ENCODE measurements at places on chromosomes 5 and 9.

- DNase-seq, result no peak
Observed at GRCh38 chr9:119029886-119030285, 339.3 kb downstream of the BRINP1 start.

- DNase-seq, result no peak
Observed at GRCh38 chr9:122201641-122202040, 27.1 kb downstream of the LHX6 start.

DNA sequence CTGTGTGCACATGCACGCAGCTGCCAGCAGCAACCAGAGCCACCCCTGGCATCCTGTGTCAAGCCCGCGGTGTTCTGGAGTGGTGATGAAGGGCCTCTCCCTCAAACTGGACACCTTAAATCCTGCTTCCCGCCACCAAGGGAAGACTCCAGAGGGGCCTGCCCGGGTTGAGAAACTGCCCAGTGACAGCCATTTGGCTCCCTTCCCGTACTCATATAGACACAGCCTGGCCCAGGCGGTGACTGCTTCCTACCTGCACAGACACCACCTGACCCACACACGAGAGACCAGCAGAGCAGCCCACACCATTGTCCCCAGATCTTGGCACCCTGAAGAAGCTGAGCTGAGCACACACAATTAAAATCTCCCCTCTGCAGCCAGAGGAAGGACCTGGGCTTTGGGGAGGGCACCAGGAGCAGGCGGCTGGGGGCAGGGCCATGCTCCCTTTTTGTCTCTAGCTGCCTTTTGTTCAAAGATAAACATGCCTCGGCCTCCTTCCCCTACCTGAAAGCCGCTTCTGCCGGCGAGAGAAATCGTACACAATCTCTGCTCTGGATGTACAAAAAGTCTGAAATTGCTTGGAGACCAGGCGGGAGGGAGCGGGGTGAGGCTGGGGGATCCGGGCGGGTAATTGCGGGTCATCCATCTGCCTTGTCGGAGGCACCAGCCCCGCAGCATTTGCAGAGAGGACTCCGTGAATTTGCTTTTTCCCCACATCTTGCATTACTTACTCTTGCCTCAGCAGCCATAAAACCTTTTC, 78.4 kb downstream of the TSPAN17 start:
- DNase-seq, result no peak

GRCh38 chr5:160521392-160521663, 99.7 kb downstream of the PTTG1 start:
- no peak for DNase-seq

GRCh38 chr9:16434526-16434925, 435.9 kb downstream of the BNC2 start:
- no peak for DNase-seq

DNA sequence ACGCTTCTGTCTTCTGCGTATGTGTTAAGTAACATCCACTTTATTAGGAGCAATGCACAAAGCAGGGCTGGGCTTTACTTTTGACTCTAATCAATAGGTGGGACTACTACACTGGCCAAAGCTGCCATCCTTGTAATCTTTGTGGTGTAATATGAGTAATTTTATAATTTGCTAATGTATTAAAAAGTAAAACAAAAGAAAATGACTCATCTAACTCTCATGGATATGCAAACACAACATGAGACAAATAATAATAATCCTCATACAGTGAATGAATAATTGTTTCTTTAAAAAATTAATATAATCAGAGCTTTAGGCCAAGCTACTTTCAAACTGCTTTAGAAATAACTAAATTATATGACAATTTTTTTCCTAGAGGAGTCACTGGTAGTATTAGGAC, 90.7 kb downstream of the NR3C1 start:
- no peak for DNase-seq

- no peak for DNase-seq
Observed at GRCh38 chr9:68876681-68877080, 137.2 kb downstream of the PRKACG start.

GRCh38 chr9:37944671-37945481, 40.9 kb upstream of the SLC25A51 start:
- no peak for DNase-seq

- no peak for DNase-seq
Observed at GRCh38 chr9:97853844-97854695, 1.0 kb downstream of the FOXE1 start.

DNA sequence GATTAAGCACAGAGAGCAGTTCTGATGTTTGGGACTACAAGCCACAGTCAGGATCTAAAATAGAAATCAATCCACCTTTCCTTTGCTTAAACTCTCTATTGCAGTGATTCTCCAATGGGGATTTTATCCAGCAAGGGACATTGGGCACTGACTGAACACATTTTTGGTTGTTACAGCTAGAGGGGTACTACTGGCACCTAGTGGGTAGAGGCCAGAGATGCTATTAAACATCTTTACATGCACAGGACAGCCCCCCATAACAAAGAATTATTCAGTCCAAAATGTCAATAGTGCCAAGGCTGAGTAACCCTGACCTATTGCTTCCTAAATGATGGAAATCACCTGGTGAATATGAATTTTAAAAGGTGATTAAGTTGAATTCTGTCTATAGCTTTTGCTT, 12.0 kb downstream of the ZNF622 start:
- DNase-seq, result no peak

DNA sequence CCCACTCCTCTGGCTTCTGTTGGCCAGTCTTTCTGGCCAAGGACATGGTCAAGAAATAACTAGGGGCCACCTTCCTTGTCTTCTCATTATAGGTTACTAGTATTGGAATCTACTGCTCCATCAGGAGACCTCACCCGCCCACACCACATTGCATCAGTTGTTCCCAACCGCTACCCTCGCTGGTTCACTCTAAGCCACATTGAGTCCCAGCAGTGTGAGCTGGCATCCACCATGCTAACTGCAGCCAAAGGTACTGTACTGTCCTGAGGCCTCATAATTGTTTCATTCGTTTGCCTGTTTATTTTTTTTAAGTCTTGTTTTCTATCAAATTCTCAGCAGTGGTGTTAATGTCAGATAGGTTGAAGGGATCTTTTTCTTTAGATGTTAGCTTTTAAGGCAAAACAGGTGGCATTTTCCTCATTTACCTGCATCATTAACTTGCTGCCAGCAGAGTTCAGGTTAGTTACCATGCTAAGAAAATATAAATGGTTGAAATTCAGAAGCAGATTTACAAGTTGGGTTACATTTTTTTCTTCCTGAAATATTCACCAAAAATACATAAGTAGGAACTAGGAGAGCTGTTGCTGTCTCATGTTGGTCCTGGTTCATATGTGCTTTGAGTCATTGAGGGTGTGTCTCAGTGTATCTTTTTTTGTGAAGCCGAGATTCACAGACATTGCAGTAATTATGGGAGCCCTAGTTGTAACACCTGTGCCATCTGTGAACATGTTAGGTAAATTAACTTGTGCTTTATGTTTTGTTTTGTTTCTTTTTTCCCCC, 206.9 kb downstream of the ZSWIM6 start:
- no peak for DNase-seq

DNA sequence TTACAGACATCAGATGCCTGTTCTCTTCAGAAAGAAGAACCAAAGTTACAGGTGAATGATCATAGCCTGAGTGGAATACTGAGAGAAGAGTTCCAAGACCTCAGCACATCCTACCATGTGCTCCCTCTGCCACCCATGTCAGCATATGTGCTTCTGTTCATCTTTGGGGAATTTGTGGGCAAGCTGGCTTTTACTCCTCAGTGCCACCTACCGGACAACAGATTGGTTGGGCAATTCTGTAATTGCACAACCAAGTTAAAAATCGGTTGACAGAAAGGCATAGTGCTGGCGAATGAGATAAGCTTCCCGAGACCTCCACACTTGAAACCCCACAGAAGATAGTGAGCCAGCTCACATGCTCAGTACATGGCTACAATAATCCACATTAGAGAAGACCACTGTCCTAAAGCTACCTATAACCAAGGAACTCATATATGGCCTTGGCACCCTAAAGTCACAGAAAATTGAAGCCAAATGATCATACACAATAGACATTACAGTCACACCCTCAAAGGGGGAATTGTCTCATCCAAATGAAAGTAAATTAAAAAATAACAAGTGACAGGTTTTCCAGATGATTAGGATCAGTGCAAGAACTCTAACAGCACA, 1238.0 kb upstream of the NUDT12 start:
- no peak for DNase-seq

GRCh38 chr5:124919076-124919475, 172.6 kb upstream of the ZNF608 start:
- DNase-seq, result no peak

- no peak for DNase-seq
Observed at GRCh38 chr9:133970581-133971058, 21.5 kb downstream of the VAV2 start.

DNA sequence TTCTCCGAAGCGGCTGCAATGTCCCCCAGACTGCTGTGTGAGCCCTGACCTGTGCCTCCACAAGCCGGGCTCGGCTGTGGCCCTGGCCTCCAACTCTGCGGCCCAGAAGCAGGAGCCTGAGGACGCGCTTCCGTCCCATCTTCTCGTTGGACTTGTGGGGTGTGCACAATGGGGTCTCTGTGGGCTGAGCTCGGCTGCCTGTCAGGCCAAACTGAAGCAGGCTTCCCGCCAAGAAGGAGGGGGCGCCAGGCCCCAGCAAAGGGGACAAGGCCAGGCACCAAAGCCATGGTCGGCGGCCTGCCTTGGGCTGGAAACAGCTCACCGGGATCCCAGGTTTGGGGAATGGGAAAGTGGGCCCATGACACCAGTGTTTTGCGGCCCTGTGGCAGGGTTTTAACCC, 4.1 kb downstream of the NOTCH1 start:
- DNase-seq, result no peak

DNA sequence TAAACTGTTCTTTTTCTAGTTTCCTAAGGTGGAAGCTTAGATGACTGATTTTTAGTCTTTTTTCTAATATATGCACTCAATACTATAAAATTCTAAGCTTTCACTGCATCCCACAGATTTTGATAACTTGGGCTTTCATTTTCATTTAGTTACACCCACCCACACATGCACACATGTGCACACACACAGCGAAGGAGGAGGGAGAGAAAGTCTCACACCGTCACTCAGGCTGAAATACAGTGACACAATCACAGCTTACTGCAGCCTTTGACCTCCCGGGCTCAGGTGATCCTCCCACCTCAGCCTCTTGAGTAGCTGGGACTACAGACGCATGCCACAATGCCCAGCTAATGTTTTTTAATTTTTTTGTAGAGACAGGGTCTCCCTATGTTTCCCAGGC, 96.5 kb downstream of the SMIM23 start:
- DNase-seq, result no peak

DNA sequence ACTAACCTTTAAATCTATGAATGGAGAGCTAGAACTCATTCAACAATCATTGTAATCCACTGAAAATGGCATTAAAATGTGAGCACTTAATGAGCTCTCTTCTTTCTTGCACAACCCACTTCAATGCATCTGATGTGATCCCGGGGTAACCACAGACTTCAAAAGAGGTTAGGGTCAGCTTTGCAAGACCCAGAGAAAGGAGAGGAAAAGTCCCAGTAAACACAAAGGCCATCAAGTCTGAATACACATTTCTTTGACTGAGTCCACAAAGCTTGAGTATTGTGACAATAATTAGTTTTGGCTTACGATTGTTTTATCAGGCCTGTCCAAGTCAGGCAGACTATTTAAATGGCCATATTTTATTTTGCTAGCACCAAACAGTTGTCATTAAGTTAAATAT, 148.8 kb upstream of the ZNF608 start:
- DNase-seq, result no peak

- DNase-seq, result no peak
Observed at GRCh38 chr5:75616371-75616881, 5.2 kb downstream of the ANKDD1B start.

DNA sequence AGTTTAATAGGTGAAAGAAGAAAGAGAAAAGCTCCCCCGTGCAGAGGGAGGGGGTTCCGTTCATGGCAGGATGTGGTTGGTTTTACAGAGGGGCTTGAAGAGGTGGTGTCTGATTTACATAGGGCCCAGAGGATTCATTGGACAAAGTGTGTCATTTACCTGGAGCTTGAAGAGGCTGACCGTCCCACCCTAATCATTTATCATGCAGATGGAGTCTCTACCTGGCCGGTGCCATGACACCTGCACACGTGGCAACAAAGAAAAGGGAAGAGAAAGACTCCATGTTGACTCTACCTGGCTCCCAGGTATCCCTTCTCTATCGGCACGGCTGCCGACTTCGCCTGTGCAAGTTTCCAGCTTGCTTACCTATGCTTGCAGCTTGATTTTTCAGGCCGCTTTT, 35.3 kb upstream of the PRRC2B start:
- no peak for DNase-seq

GRCh38 chr5:116476897-116477537, 97.6 kb downstream of the SEMA6A start:
- no peak for DNase-seq

GRCh38 chr9:124326378-124326777, 68.6 kb downstream of the NEK6 start:
- DNase-seq, result no peak

- no peak for DNase-seq
Observed at GRCh38 chr5:61330341-61330844, 1.7 kb upstream of the ZSWIM6 start.

- no peak for DNase-seq
Observed at GRCh38 chr5:97453263-97453662, 270.2 kb upstream of the RIOK2 start.

GRCh38 chr5:168808051-168808616, 229.0 kb upstream of the PANK3 start:
- no peak for DNase-seq

DNA sequence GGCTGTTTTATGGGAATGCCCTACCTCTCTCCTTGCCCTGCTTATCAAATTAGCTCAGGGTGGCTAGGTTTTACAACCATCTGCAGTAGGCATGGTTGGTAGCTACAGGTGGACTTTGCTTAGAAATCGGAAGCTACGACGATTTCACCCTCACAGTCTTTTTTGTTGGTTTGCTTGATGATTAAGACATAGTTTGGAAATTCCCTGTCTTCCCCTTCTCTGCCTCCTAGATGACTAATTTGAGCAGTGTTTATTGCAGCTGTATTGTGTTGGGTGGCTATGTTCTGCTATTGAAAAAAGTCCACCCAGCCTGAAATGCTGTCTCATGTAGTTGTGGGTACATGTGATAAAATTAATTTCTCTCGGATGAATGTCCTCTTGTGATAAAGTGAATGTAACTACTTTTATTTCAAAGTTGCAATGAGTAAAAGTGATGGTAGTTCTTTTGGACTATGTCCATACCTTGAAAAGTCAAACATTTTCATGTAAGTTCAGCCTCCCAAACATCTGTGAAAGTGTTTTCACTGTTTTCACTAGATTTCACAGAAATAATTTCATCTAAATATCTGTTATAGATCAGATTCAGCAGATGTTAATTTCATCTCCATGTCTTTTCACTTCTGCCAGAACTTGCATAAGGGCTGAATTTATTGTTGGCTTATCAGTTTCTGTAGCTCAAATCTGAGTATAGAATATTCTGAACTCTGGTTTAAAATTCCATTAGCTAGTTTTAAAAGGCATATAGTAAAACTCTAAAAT, 37.3 kb upstream of the FYB1 start:
- DNase-seq, result no peak
